MG63 (cell line): ENCODE measurements at places on chromosomes 2 and 18. TPM values are rescaled to one million over a fixed set of nuclear protein-coding genes. Genes with fewer than 3 reads are reported as not detected.

DNA sequence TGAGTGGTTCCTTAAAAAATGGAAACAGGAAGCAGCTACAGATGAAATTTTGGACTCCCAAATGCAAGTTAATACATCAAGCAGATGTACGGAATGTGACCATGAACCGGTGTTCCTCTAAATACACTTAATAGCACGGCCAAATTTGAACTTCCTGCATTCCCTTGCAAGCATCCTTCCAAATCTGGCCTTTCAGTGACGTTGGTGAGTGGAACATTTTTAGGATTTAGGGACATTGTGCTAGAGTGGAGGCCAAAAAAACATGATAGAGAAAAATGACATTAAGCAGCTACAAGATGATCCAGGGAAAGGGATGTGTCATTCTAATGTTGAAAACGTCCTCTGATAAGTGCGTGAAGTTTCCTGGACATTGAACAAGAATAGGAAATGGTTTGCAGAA is 62.1 kb downstream of the CTAGE1 start:
- DNase-seq: no peak

DNA sequence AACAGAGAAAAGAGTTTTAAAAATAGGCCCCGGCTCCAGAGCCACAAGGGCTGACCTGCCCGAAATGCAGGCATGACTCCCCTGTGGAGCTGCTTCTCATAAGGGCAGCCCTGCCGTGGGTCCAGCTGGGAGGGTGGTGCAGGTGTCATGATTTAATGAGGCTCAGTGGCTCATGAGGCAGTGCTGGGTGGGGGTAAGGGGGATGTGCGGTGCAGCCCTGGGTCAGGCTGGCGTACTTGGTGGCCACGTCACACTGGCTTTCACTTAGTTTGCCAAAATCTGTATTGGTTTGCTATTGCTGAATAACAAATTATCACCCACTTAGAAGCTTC is 33.6 kb downstream of the HJURP start:
- no peak for DNase-seq

GRCh38 chr2:197310987-197311420 is 424 bp upstream of the ANKRD44 start:
- no peak for DNase-seq

DNA sequence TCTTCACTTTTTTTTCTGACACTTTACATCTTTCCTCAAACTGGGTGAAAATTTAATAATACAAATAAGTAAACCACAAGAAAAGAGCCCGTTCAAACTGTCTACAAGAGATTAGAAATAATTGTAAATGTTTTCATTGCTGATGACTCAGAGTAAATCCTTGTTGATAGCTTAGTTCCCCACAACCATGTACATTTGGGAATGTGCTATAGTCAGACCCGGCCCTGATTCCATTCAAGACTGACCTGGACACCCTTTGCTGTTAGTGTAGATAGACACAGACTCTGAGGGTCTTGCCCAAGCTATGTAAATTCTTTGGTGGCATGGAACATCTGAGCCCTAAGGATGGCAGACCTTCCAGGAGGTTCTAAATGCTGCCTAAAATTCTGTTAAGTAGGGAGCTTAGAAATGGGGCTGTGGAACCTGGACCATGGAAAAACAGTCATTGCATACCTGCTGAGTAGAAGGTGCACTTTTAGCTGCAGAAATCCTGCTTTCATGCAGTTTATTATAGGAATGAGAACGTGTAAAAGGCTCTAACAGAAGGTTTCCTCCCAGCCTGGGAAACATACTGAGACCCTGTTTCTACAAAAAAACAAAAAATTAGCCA is 3.7 kb downstream of the MALT1 start:
- no peak for DNase-seq

Gene STAT4
- 1.1 and 2.5 TPM in 2 replicates for total RNA-seq
